ENCODE measurements at places on chromosomes 3 and 15.

DNA sequence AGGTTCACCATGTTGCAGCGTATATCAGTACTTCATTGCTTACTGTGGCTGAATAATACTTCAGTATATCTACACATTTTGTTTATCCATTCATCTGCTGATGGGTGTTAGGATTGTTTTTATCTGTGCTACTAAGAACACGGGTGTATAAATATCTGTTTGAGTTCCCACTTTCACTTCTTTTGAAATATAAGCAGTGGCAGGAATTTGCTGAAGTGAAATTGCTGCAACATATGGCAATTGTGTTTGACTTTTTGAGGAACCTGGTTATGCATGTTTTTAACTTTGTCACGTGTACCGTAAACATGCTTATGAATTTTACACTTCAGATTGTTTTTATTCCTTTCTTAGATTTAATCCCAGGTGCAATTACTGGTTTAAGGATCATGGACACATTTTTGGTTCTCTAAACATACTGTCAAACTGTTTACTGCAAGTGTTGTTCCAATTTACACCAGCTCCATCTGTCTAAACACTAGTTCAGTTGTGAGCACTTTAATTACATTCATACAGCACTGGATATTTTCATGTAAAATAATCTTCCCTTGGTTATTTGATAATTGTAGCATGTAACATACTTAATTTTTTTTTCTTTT lies 23.1 kb downstream of the TRAK1 start:
- DNase-seq: no peak

- no peak for DNase-seq
These were observed 54.8 kb upstream of the BCL6 start for GRCh38 chr3:187799942-187800641.

DNA sequence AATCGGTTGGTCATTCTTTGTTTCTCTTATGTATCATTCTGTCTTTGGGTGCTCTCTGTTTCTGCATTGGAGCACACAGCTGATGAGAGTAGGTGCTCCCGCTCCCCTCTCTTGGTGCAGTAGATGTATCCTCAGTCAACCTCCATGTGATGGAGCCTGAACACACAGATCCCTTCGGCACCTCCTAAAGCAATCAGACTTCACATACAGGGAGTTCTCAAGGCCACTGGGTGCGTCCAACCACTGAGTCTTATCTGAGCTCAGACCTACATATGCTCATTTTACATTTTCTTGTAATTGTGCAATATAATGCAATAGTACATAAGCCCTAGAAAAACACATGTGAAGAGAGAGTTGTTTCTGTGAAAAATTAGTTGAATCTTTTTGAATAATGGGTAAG lies 198.1 kb upstream of the ATP10A start:
- no peak for DNase-seq

GRCh38 chr15:35139822-35140221 lies 54.7 kb upstream of the NANOGP8 start:
- DNase-seq: no peak

- DNase-seq: peak; percentile 73
These were observed 73.9 kb downstream of the CPN2 start for GRCh38 chr3:194277104-194277785.

DNA sequence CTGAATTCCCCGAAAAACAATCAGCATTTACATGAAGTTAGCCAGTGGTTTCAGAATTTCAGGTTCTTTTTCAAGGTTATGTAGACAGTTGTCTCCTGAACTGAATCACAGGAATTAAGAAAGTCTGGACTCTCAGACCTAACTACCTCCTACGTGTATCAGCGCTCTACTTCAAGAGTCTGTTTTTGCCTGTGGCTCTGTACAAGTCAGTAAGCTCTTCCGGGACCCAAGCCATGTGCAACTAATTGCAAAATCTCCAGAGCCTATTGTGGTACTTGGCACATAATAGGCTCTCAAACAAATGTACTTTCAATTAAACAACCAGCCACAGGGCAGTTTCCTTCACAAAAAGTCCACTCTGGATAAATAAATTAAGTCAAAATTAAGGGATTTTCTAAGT lies 414.2 kb downstream of the PDCD6IP start:
- DNase-seq: no peak

DNA sequence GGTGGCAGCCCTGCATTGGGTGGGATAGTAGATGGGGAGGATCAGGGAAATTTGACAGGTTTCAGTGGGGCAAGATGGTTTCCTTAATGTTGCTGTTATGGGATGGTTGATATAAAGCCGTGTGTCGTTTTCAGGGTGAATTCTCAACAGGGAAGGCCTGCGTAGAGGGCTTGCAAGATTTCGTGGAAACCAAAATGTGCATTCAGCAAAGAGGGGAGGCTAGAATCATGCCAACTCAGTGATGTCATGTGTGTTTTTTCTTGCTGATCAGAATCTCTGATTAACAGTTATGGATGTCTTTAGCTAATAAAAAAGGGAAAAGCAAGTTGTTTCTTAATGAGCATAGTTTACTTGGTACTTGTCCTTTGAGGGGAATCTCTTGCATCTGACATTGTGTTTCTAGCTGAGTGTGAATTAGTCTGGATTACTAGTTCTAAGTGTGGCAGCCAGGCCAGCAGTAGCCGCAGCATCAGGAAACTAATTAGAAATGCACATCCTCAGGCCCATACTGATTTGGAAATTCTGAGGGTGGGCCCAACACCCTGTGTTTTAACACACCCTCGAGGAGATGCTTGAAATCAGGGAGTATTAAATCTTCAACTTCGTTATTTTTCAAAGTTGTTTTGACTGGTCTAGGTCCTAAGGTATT lies 24.8 kb downstream of the MRAS start:
- DNase-seq: no peak

- no peak for DNase-seq
These were observed 16.8 kb downstream of the FGF7 start for GRCh38 chr15:49439678-49440395.

- DNase-seq: no peak
These were observed 3.9 kb upstream of the DNASE1L3 start for GRCh38 chr3:58214484-58215316.

DNA sequence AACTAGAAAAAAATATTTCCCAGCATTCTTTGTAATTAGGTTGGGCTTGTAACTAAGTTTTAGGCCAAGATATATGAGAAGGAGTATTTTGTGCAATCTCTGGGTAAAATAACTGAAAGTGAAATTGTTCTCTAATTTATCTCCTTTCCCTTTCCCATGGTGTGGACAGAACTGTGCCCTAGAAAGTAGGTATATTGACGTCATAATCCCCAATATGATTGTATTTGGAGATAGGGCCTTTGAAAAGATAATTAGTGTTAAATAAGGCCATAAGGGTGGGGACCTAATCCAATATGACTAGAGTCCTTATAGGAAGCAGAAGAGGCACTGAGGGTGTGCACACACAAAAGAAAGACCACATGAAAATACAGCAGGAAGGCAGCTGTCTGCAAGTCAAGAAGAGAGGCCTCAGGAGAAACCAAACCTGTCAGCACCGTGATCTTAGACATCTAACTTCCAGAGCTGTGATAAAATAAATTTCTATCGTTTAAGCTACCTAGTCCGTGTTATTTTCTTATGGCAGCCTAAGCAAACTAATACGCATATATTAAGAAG lies 106.6 kb downstream of the KCNH8 start:
- no peak for DNase-seq

GRCh38 chr3:27633224-27633545 lies 88.9 kb downstream of the EOMES start:
- DNase-seq: peak; percentile 44

DNA sequence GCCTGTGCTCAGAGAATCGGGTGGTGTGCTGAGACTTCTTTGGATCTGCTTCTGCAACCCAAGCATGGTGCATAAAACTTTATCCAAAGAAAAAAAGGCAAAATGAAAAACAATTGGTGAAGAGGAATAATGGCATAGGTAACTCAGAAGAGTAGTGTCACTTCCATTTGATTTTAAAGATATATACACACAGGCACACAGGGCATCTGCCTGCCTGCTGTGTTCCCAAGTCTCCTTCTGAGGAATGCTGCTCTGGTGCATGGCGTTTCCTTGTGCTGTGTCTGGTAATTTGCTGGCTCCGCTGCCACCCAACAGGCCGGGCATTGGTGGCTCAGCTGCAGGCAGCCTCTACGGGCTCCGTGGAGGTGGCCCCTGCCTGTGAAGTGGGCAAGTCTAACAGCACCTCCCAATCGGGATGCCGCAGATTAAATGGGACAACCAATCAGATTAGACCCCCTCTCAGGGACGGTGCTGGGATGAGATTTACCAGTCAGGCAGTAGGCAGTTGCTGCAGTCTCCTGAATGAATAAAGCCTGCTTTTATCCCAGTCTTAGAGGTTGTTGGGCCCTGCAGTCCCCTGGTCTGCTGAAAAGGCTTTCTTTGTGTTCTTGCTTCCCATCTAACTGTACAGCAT lies 253.7 kb upstream of the RASGRP1 start:
- DNase-seq: peak; percentile 6

DNA sequence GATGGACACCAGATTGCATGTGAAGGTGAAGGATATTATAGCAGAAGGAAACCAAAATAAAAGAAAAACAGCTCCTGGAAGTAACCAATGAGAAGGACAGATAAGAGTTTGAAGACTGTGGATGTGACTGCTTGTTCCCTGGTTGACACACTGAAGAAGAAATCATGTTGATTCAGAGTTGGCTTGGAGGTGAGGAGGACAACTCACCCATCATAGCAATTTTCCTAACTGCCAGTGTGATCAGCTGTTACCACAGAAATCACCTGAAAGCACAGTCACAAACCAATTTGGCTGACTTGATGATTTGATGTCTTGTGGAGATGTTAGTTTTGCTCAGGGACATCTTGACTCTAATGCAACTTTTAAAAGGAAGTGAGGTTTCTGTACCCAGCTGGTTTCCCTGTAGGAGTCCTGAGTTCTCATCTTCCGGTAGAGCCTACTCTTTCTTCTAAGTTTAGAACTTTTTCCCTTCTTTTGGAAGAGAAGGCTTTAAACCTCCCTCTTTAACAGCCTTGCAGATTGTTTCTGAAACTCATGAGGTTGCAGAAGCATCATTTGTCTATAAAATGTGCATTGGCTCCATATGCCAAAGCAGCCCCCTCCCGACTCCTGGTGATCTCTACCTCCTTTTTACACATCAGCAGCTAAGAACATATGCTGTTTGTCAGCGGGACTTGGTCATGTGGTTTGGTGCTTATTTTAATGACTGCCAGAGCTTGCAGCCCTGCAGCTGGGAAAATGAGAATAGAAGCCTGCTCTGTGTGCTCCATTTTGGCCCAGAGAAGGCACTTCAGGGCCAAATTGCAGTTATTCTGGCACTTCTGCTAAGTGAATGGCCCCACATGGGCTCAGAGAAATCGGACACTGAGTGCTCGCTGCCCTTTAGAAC lies 10.3 kb downstream of the ATG7 start:
- DNase-seq: no peak

DNA sequence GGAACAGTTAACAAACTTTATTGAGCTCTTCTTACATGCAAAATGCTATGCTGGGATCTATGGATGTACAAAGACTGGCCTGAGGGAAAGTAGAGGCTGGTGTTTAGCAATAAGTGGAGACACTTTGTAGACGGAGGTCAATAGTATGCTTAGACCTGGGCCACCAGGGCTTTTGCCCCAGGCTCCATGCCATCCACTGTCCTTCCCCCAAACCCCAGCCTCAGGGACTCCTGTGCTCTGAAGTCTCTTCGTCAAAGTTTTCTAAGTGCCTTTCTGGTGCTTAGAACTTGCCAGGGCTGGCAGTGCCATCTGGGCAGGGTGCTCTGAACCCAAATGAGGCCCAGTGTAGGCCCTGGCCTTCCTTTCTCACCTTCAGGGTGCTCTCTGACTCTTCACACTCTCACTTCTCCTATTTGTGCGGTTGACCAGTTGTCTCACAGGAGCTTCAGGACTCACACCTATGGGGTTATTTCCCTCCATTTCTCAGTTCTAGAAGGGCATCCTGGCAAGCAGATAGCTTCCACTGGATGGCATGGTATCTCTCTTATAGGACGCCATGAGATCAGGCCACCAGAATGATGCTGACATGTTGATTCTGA lies 21.8 kb upstream of the KCNAB1 start:
- no peak for DNase-seq

GRCh38 chr15:49875392-49875791 lies 243.6 kb downstream of the ATP8B4 start:
- DNase-seq: no peak

DNA sequence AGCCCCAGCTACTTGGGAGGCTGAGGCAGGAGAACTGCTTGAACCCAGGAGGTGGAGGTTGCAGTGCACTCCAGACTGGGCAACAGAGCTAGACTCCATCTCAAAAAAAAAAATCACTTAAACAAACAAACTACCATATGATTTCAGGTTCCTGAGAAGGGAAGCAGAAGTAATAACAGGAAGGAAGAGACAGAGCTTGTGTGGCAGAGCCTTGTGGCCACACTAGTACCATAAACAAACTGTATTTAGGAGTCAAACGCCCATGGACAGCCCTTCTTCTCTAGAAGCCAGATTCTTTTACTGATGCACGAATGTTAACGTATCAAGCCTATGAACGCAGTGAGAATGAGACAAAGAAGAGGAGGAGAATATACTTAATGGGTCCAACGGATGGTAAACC lies 12.0 kb downstream of the MTMR10 start:
- DNase-seq: no peak

DNA sequence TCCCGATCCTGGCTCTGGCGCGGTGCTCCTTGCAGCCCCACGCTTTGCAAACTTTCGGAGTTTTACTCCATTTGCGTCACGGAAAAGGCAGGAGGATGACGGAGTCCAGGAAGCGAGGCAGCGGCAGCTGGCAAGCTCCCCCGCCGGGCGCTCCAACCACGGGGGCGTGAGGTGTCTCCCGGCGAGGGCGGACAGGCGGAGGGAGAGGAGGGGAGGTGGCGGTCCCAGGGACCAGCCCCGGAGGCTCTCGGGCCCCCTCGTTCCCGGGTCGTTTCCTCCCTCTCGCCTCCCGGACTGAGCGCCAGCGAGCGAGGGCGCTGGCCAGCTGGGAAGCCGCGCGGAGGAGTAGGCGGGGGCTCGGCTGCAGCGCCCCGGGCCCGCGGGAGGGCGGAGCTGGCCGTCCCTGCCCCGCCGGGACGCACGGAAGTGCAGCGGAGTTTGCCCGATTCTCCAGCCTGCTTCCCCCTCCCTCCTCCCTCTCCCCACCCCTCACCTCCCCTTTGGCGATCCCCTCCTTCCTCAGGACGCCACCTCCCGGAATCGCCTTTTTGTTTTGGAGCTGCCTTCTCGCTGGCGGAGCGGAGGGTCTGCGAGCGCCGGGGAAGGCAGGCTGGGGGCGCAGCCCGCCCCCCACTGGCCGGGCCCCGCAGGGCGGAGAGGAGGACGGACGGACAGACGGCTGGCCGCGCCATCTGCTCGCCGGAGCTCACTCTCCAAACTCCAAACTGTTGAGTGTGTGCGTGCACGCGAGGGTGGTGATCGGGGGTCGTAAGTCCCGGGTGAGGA lies at the start of gene SNX33:
Gene SNX33, plus strand, starts transcription at position 543 of the 786 bp plus-strand sequence. CDS start 1,191 bp downstream, outside the sequence.
- peak; percentile 86 for DNase-seq

- no peak for DNase-seq
These were observed 28.8 kb downstream of the CA12 start for GRCh38 chr15:63352808-63353207.

DNA sequence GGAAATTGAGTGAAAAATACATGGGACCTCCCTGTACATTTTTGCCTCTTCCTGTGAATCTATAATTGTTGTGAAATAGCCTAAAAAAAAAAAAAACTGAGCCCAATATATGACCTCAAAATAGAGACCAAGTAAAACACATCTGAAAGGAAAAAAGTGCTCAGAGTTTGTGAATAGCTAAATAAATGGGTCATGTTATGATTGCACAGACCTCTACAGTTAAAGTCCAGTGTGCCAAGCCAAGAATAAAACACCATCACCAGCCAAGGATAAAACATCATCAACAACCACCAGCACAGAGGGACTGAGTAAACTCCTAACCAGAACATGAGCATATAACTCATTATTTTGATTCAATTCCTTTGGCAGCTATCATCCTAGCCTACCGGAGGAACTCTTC lies 115.6 kb upstream of the AGTR1 start:
- no peak for DNase-seq
